ENCODE measurements at places on chromosomes 7 and 10. TPM values are rescaled to one million over a fixed set of nuclear protein-coding genes. Genes with fewer than 3 reads are reported as not detected.
A peak's percentile ranks its signal among the peaks of the same experiment; 100 is the strongest.

DNA sequence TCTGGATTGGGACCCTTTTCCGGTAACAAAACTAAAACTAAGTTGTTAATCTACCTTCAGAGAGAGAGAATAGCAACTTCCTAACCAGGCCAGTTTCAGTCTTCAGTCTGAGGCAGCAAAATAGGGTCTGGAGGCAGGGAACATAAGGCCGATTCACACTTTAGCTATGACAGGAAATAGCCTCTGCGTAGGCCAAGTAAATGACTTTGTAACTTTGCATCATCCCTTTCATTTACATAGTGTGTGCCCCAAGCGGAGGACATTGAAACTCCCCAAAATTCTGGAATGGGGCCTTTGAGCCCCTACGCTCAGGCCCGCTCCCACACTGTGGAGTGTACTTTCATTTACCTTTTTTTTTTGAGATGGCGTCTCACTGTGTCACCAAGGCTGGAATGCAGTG, 1.7 kb upstream of the UPP1 start:
- peak; percentile 14 for DNase-seq

DNA sequence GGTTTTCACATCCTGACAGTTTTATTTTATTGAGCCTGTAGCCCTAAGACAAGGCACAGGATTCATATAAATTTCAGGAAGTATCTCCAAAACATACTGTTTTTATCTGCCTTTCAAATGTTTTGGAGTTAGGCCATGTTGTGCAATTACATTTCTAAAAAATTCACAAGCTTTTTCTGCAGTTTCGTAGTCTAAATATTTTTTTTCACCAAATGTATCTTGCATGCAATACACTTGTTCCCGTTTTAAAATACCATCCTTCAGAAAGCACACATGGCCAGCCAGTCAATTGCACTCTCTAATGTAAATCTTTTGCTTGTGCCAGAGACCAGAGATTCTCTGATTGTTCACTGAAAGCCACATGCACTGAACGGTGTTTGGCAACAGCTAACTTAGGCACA, 161.5 kb upstream of the PRKCQ start:
- DNase-seq: no peak

GRCh38 chr7:128939861-128940410, 2.2 kb downstream of the IRF5 start:
- no peak for DNase-seq

GRCh38 chr7:49396229-49396628, 377.2 kb upstream of the VWC2 start:
- DNase-seq: no peak

DNA sequence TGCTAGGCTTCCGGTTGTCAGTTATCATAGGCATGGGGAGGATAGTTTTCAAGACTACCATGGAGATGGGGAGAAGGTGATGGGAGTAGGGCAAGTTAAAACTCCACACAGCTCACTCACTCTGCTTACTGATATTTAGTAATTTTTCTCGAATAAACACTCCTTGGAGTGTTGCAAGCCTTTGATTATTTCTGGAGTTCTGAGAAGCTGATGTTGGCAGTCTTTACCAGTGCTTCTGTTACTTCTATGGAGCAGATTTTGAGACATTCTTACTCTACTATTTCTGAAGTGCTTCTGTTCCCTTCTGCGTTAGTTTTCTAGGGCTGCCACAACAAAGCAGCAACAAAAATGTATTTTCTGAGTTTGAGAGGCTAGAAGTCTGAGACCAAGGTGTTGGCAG, 104.4 kb downstream of the CH25H start:
- DNase-seq: no peak

- DNase-seq: no peak
Measured at GRCh38 chr10:124586142-124586541, 124.5 kb downstream of the LHPP start.

DNA sequence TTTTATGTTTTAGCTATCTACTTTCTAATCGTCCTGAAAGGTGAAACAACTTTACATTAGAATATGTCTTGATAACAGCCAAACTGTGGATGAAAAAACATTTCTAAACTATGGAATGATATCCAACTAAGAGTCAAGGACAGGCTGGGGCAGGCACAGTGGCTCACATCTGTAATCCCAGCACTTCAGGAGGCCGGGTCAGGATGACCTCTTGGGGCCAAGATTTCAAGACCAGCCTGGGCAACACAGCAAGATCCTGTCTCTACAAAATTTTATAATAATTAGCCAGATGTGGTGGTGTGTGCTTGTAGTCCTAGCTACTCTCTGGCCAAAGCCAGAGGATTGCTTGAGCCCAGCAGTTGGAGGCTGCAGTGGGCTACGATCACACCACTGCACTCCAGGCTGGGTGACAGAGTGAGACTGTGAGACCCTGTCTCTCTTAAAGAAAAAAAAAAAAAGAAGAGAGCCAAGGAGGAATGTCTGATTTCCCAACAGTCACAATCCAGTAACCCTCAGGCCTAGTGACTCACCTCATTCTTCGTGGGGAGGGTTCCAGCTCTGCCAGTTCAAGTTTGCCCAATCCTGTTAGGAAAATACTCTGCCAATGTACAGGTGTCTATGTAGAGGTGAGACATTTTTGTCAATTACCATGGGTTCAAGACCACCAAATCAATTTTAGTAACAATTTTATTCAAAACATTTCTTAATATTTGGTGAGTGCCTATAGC, 14.6 kb upstream of the FZD1 start:
- no peak for DNase-seq

DNA sequence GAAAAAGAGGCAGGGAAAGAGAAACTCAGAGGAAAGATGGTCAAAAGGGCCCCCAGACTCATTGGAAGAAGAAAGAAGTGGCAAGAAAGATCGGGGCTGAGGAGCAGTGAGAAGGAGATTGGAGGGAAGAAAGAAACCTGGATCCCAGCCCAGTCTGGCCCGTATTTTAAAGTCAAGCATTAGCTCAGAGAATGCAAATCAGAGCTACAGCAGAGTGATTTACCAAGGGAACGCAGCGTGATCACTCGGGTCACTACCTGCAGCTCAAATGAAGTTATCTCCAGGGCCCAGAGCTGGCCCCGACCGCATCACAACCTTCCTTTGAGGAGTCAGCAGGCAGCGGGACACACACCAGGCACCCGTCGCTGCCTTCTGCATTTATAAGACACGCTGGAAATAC, 72.8 kb downstream of the CARD11 start:
- DNase-seq: no peak

GRCh38 chr7:135659159-135659846, 3.0 kb upstream of the STMP1 start:
- DNase-seq: peak; percentile 85

DNA sequence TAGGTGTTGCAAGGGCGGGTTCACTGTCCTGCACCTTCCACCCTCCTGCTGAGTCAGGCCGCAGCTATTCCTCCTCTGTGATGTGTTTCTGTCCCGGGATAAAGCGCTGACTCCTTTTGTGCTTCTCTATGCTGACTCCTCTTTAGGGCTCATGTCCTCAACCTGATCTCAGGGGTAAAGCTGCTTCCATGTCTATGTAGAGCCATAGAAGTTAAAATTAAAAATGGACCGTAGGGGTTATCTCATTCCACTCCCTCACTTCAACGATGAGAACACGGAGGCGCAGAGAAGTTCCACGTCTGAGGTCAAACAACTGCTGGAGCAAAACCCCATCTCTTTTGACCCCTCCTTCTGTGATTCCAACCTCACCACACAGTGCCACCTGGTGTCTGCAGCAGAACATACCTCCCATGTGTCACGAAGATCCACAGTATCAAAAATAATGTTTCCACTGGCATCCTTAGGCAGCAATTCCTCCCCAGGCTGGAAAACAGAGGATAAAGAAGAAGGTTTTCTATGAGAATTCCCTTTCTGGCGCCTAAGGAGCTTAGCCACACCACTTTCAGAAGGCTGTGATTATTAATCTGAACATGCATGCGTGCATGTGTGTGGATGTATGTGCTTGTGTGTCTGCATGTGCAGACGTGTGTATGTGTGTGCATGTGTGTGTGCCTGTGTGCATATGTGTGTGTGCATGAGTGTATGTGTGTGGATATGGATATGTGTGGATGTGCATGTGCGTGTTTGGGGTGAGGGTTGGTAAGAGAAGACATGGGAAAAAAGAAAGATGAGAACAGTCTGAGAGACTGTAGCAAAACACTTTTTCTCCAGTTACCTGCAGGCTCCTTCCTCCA, 81.2 kb upstream of the UCN3 start:
- peak; percentile 75 for DNase-seq

- DNase-seq: no peak
Measured at GRCh38 chr10:75505840-75506506, 74.5 kb downstream of the LRMDA start.

DNA sequence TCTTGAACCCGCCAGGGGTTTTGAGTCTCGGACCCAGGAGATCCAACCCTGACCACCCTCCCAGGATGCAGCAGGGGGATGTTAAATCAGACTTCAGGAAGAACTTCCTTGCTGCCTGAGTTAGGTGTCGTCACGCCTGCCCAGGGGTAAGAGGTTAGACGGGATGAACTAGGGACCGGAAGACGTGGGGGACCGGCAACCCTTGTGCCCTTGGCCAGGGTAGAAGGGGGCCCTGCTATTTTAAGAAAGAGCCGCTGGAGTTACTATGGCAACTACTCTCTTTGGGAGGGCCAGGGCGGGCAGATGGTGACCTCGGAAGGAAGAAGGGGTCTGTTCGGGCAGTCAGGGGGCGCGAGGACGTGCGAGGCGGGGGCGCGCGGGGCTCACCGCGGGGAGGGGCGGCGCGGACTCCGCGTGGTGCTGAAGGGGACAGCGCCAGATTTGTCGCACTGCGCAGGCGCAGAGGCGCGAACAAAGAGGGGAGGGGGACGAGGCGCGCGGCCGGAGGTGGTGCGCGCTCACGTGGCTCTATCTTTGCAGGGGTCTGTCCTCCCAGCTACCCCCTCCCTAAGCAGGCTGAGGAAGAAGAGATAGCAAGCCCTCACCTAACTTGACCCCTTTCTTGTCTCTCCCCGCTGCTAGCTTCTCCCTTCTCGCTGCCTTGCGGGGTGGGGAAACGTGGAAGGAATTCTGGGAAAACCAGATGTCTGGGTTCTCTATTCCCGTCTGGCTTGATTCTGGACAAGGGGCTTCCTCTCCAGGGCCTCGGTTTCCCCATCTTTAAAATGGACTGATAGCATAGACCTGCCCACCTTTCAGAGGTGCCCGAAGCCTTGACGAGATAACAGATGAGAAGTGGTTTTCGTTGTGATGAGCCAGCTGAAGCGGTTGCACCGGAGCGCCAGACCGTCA, 940 bp upstream of the PSD start:
- no peak for DNase-seq

DNA sequence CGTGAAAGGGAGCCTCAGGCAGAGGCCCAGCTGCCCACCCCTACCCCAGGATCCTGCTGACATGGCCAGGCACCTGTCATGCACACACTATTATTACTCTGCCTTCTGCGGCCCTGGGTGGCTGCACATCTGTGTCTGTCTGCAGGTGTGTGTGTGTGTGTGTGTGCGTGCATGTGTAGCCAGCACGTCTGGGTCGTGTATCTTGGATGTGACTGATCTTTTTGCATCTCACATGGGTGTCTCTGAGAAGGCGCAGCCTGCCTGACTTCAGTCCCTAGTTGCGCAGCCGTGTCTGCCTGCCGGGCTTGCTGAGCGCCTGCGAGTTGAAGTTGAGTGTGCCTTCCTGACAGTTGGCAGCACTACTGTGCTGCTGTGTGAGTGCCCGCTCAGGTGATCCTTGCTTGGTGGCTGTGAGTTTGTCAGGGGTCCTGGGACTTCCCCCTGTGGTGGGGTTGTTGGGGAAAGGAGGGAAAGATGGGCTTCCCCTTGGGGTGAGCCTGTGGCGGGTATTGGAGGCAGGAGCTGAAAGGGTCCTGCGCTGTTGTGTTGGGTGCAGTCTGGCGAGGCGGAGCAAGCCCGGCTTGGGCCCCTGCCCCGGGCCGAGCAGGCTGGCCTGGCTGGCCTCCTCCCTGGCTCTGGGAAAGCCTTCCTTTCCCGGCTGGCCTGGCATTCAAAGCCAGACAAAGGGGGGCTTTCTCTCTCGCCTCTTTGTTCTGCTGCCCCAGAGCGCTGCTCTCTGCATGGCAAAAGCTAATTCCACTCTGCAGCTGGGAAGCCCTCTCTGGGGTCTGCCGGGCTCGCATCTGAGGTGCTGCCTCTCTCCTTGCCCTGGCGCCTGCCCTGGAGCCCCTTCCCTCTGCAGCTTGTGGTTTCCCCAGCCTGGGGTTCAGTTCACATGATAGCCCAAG, 4.9 kb downstream of the TRIM8 start:
- DNase-seq: no peak

DNA sequence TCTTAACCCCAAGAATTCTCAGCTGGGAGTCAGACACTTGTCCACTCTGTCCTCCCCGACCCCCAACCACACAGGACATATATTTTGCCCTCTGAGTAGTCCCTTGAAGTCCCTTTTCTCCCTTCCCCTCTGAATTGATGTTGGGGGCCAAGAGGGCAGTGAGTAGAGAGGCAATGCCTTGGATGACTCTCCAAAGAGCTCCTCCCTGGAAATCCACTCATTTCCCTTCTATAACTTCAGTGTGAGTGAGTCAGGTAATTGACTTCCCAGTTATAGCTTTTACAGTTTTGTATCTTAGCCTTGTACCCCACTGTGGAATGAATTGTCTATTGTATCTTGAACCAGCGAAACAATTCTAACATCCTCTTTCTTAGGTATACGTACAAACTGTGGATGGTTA, 9.2 kb upstream of the ODAD2 start:
- no peak for DNase-seq

DNA sequence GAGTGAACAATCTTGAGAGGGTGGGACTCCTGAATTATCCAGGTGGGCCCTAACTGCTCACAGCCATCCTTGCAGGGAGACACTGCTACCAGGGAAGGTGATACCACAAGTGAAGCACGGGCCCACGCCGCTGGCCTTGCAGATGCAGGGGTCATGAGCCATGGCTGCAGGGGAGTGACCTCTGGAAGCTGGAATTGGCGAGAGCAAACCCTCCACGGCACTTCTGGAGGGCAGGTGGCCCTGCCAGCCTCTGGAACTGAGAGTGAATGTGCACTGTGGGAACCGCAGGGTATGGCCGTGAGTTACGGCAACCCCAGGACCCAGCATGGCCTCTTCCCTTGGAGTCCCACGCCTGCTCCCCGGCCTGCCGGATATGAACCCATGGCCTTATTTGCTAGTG, 37.5 kb downstream of the STK32C start:
- no peak for DNase-seq

DNA sequence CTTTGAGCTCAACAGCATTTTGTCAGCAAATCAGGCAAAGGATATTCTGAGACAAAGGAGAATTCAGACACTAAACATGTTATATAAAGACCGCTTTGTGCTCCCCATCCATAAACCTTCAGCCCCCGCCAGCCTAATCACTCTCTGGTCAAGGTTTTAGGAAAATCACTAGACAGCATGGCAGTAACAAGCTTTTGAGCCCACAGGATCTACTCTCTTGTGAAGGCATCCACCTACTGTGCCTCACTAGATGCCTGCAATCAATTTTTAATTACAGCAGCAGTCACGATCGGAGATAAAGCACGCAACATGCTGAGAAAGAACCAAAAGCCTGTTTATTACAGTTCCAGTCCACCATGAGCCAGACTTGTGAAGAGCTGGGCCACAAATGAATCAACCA, 19.1 kb downstream of the PDE1C start:
- DNase-seq: no peak

- peak; percentile 32 for DNase-seq
Measured at GRCh38 chr7:100430493-100431285, 1.1 kb downstream of the MEPCE start.

Gene DENND2A
- total RNA-seq: 0.64 TPM

Gene HABP2
- not detected for total RNA-seq

Gene STRA8
- not detected for total RNA-seq

Gene ZNF438
- 2.9 TPM for total RNA-seq

Gene CLCN1
- total RNA-seq: not detected

Gene SFTPA1
- not detected for total RNA-seq

Gene ELFN1
- 0.38 TPM for total RNA-seq

Gene RARRES2
- 0.51 TPM for total RNA-seq

Gene MEOX2
- 2.1 TPM for total RNA-seq

Gene WAPL
- 34.8 TPM for total RNA-seq

Measured in dermis microvascular lymphatic vessel endothelial cell (primary cell).